ENCODE measurements at places on chromosomes 11 and 22. TPM values are rescaled to one million over a fixed set of nuclear protein-coding genes. Genes with fewer than 3 reads are reported as not detected.

DNA sequence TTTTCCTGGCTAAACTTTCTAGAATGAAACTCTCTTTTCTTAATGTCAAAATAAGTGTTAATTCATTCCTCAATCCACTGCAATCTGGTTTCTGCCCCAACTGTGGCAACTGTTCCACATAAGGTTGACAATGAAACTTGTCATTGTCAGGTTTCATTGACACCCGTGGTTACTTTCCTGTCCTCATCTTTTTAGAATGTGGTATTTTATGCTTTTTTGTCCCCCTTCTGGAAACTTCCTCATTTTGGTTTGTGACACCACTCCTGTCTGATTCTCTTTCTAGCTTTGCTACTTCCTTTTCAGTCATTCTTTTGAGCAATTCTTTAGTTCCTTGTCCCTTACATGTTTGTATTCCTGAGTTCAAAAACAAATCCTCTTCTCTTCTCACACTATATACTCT is 7.5 kb upstream of the PDE3B start:
- H3K27ac ChIP-seq: no peak overlapping the region
- H3K4me1 ChIP-seq: no peaks in the 10 kb centered on the region
- H3K4me3 ChIP-seq: no peak overlapping the region
- DNase-seq: no peak
- no peaks in the 10 kb centered on the region for H3K27me3 ChIP-seq

DNA sequence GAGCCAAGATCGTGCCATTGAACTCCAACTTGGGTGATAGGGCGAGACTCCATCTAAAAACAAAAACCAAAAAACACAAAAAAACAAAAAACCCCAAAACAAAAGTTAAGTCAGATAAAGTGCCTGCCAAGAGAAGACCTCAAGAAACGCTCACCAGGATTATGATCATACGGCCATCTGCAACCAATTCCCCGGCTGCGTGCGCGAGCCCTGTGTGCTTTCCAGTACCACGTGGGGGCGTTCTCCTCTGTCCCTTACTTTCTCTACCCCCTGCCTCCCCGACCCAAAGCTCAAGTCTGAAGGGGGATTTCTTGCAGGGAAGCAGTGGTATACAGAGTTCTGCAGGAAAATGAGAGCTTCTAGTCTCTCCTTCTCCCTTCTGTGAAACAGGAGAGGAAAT is 10.5 kb upstream of the RPS19BP1 start:
- peaks cover under 1% of the 10 kb centered on the region for H3K4me1 ChIP-seq
- DNase-seq: no peak
- no peak overlapping the region for H3K27ac ChIP-seq
- H3K36me3 ChIP-seq: no peaks in the 10 kb centered on the region
- no peaks in the 10 kb centered on the region for H3K27me3 ChIP-seq

DNA sequence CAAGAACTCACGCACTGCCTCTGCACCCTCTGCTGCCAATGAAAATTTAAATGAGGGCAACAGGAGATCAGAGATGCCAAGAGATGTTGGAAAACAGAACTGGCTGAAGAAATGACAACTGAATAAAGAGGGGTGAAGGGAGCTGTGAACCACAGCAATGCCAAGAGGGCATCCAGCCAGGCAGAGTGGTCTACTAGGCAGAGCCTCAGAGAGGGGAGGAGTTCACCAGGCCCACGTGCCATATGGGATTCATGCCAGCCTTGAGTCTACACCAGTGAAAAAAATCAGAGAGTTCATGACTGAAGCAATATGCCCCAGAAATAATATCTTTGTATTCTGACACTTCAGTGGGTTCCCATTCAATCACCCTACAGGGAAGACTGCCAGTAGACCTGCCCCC is 4.4 kb downstream of the APOL2 start:
- H3K27ac ChIP-seq: no peak overlapping the region
- H3K4me3 ChIP-seq: no peak overlapping the region

DNA sequence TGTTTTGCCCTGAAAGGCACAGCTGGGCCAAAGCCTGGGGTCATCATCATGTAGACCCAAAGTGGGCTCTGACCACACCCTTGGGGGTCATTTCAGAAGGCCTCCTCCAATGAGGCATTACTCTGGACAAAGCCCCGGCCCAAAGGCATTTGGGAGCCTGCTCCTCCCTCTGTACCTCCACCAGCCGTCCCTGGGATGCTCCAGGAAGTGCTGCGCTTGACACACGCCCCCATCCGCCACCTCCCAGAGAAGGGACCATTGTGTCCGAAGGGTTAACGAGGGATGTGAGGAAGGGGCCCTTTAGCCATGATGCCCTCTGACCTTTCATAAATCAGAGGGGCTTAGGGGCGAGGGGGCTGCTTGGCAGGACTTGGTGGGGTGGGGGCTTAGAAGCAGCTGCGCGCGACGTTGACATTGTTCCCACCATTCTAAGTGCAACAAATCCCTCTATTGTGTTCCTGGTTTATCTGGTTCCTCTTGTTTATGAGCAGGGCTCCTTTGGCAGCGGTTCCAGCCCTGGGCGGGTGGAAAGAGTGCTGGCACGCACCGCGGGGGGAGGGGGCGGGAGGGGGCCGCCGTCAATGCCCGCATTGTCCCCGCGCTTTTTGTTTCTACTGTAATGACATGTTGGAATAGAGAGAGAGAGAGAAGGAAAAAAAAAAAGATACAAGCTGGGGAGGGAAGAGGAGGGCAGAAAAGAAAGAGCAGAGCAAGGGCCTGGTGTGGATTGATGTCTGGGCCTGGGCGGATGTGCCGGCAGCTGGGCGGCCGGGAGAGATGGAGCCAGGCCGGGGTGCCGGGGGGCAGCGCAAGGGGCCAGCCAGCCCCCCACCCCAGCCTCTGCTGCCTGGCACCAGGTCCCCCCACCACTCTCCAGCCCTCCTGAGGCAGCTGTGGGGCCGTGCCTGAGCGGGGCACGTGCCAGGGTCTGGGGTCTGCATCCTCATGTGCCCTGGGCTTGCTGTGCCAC is 32.1 kb upstream of the SOX10 start:
- H3K27ac ChIP-seq: no peak overlapping the region
- peak; percentile 65 for DNase-seq
- H3K36me3 ChIP-seq: no peaks in the 10 kb centered on the region
- H3K4me3 ChIP-seq: no peak overlapping the region
- H3K27me3 ChIP-seq: no peaks in the 10 kb centered on the region
- H3K4me1 ChIP-seq: peaks cover 15% of the 10 kb centered on the region

DNA sequence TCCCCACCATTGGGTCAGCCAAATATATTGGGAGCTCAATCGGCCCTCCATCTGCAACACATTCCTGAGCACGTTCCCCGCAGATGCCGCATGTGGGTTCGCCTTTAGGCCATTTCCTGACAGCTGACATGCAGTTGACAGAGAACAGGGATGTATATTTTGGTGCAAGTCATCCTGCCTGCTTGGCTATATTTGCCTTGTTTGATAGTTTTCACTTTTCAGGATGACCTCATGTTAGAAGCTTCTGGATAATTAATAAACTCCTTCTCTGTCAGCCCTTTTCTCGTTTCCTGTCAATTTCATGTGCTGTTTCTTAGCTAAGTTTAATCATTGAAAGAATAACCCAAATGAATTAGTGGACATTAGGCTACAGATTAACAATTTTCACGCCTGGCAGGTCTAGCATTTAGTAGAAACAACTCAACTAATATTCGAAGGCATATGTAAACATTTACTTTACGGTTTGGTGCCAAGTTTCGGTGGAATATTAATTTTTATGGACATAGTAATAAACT is 105.8 kb upstream of the SLC5A12 start:
- H3K27me3 ChIP-seq: no peaks in the 10 kb centered on the region
- no peak for DNase-seq
- H3K36me3 ChIP-seq: no peaks in the 10 kb centered on the region
- no peak overlapping the region for H3K4me3 ChIP-seq

DNA sequence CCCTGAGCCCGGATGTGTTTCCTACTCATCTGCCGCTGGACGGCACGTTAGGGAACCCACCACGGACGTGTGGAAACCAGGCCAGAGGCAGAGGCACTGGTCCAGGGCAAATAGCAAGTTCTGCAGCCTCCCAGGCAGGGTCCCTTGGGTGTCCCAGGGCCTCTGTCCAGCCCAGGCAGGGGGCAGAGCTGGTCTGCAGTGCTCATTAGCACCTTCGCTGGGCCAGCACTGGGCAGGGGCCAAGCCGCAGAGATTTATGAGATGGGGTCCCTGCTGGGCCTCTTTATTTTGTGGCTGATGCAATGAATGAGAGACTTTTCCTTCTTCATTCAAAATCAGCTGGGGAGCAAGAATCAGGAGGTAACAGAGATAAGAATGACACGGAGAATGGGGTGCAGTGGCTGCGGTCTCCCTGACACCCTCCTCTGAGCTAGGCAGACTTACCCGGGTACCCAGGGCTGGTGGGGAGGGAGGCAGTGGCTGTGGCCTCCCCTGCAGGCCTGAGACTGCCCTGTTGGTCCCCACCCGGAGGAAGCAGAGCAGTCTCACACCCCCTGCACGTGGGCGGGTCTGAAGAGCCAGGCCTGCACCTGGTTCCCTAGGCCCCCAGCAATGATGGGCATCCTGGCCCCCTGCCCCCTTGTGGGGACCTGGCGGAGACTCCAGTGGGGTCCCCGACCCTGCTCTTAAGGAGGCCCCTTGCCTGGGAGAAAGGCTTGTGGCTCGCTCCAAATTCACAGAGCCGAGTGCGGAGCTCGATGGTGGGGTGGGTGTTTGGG is 14.0 kb upstream of the PARVG start:
- no peak for DNase-seq
- no peak overlapping the region for H3K4me3 ChIP-seq
- H3K27me3 ChIP-seq: no peaks in the 10 kb centered on the region
- H3K36me3 ChIP-seq: no peaks in the 10 kb centered on the region
- H3K4me1 ChIP-seq: no peaks in the 10 kb centered on the region

GRCh38 chr22:39332441-39333064 is 13.1 kb upstream of the RPL3 start:
- H3K27me3 ChIP-seq: no peaks in the 10 kb centered on the region
- no peaks in the 10 kb centered on the region for H3K4me1 ChIP-seq
- no peaks in the 10 kb centered on the region for H3K36me3 ChIP-seq
- H3K4me3 ChIP-seq: no peak overlapping the region
- no peak for DNase-seq

- peaks cover 4% of the 10 kb centered on the region for H3K36me3 ChIP-seq
- H3K4me3 ChIP-seq: no peak overlapping the region
- no peak for DNase-seq
- H3K27ac ChIP-seq: no peak overlapping the region
- peaks cover 4% of the 10 kb centered on the region for H3K4me1 ChIP-seq
- no peaks in the 10 kb centered on the region for H3K27me3 ChIP-seq
Measured at GRCh38 chr11:66846671-66847091, 3.4 kb downstream of the RCE1 start.

DNA sequence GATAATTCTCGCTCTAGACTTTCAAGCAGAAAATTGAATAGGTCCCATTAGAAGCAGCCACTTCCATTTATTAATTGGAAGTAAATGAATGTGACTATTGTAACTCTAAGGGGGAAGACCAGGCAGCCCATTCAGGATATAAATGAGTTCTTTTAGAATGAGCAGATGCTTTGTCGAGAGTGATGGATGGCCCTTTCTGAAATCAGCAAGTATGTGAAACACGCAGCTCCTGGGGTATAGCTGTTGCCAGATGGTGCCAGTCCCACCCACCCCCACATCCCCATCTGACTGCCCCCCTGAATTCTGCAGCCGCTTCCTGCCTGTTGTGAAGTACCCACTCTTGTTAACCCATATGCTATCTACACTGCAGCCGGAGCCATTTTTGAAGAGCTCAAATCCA is 3.7 kb downstream of the SLC15A3 start:
- no peak overlapping the region for H3K4me3 ChIP-seq
- H3K27ac ChIP-seq: no peak overlapping the region
- H3K36me3 ChIP-seq: no peaks in the 10 kb centered on the region
- H3K4me1 ChIP-seq: peaks cover 23% of the 10 kb centered on the region

GRCh38 chr11:13896175-13896980 is 66.1 kb upstream of the SPON1 start:
- H3K4me3 ChIP-seq: no peak overlapping the region
- no peaks in the 10 kb centered on the region for H3K36me3 ChIP-seq
- H3K4me1 ChIP-seq: no peaks in the 10 kb centered on the region
- DNase-seq: no peak

GRCh38 chr22:29621761-29622526 is 18.5 kb downstream of the NF2 start:
- H3K36me3 ChIP-seq: no peaks in the 10 kb centered on the region
- no peak for DNase-seq
- no peak overlapping the region for H3K4me3 ChIP-seq
- no peaks in the 10 kb centered on the region for H3K4me1 ChIP-seq
- no peak overlapping the region for H3K27ac ChIP-seq

GRCh38 chr11:200224-201003 is 6.8 kb downstream of the BET1L start:
- no peaks in the 10 kb centered on the region for H3K4me1 ChIP-seq
- H3K4me3 ChIP-seq: no peak overlapping the region
- H3K36me3 ChIP-seq: no peaks in the 10 kb centered on the region
- DNase-seq: no peak
- H3K27ac ChIP-seq: no peak overlapping the region

- peak; percentile 59 for DNase-seq
- H3K36me3 ChIP-seq: no peaks in the 10 kb centered on the region
- no peaks in the 10 kb centered on the region for H3K4me1 ChIP-seq
- peak overlapping the region; percentile 29 for H3K4me3 ChIP-seq
- no peak overlapping the region for H3K27ac ChIP-seq
Measured at GRCh38 chr22:21641417-21641788, 699 bp upstream of the SDF2L1 start.

GRCh38 chr11:43486141-43486540 is 127.4 kb downstream of the TTC17 start:
- peaks cover 3% of the 10 kb centered on the region for H3K36me3 ChIP-seq
- no peaks in the 10 kb centered on the region for H3K27me3 ChIP-seq
- DNase-seq: no peak
- H3K4me3 ChIP-seq: no peak overlapping the region
- H3K27ac ChIP-seq: no peak overlapping the region
- no peaks in the 10 kb centered on the region for H3K4me1 ChIP-seq

Gene UFD1
- polyA plus RNA-seq: 84.6 TPM

- no peaks in the 10 kb centered on the region for H3K27me3 ChIP-seq
- no peak overlapping the region for H3K4me3 ChIP-seq
- DNase-seq: no peak
- no peak overlapping the region for H3K27ac ChIP-seq
- 0 out of 2 replicates have a peak, but pooled peaks cover 2% of the 10 kb centered on the region for H3K36me3 ChIP-seq
Measured at GRCh38 chr11:133893381-133893780, 48.1 kb upstream of the SPATA19 start.

Gene CDC42EP1
- polyA plus RNA-seq: 8.3 TPM

- peak; percentile 63 for DNase-seq
- no peak overlapping the region for H3K27ac ChIP-seq
- no peaks in the 10 kb centered on the region for H3K4me1 ChIP-seq
Measured at GRCh38 chr22:48554893-48555572, 1272.6 kb downstream of the BRD1 start.

GRCh38 chr11:22180131-22180530 is 12.8 kb upstream of the ANO5 start:
- H3K36me3 ChIP-seq: no peaks in the 10 kb centered on the region
- H3K27ac ChIP-seq: no peak overlapping the region
- H3K4me1 ChIP-seq: no peaks in the 10 kb centered on the region
- H3K4me3 ChIP-seq: no peak overlapping the region

DNA sequence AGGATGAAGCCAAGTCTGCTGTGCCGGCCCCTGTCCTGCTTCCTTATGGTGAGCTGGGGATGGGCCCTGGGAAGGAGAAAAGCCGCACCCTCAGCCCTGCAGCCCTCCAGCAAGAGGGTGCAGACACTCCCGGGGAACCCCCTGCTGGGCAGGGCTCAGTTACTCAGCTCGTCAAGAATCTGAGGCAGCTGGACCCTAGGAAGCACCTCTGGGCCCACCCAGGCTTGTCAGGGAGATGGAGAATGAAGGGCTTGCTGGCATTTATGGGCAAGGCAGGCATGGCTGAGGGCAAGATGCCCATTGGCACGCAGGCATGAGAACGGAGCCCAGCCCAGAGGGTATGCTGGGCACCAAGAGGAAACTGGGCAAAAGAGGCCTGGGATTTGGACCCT is 12.9 kb downstream of the RELT start:
- no peak overlapping the region for H3K27ac ChIP-seq
- H3K4me3 ChIP-seq: no peak overlapping the region
- no peaks in the 10 kb centered on the region for H3K36me3 ChIP-seq
- no peak for DNase-seq
- no peaks in the 10 kb centered on the region for H3K27me3 ChIP-seq

Gene MMP13
- polyA plus RNA-seq: not detected
